Central memory CD4-positive, alpha-beta T cell (primary cell): ENCODE measurements at places on chromosomes 12 and 14.

- DNase-seq, result no peak
Measured at GRCh38 chr14:23665302-23666016, 29.3 kb downstream of the DHRS2 start.

GRCh38 chr12:202081-202731 lies 11.8 kb downstream of the SLC6A12 start:
- no peak for DNase-seq

GRCh38 chr12:106046301-106046846 lies 92.4 kb downstream of the NUAK1 start:
- DNase-seq, result no peak

DNA sequence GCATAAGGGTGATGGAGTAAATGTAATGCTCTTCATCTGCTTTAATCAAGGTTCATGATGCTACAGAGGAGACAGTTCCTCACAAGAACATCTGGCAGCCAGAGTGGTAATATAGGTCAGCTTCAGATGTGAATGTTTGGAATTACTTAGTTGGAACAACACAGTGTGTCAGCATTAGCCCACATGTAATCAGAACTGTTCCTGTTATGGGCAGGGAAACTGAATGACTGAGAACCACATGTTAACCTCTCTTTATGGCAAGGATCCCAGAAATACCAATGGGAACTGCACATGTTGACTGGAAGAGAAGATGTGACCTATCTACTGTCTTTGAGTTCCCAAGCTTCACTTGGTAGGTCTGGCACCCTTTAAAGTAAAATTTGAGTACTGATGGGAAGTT lies 390.1 kb upstream of the PDE3A start:
- DNase-seq, result no peak

DNA sequence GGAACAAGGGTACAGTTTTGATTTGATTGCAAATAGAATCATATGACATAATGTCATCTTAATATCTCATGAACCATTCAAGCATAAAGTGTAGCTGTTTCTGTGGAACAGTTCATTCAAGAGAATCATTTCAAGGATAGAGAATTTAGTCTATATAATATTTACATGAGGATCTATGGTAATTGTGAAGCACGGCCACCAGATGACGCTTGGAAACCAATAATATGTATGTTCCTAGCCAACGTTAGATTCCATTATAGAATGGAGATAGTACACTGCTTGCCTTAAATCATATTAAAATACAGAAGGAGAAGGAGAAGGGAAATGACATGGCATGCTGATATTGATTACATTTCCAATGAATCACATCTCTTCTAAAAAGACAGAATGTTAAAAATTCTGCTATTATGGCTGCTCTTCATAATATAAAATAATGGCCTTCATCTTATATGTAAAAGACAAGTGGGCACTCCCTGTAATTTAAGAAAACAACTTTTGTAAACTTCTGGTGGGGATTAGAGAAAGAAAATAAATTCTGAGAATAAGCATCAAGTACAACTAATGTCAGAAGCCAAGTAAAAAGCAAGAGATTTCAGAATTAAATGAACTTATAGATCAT lies 351.0 kb downstream of the NAV3 start:
- no peak for DNase-seq

- no peak for DNase-seq
Measured at GRCh38 chr12:95216711-95217376, 423 bp downstream of the FGD6 start.

DNA sequence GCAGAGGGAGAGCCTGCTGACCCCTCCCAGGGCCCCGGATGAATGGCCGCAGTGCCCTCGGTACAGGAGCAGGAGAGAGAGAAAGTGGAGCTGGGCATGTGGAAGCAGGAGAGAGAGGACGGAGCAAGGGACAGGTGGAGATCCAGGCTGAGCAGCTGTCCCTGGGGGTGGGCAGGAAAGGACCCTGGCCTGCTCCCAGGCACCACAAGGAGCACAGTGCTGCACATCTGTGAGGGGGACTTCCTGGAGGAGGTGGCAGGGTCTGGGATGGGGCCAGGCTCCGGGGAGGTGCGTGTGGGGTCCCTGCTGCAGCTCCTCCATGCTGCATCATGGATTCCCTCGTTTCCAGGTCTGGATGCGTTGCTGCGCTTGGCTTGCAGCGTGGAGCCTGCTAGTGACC lies 13.0 kb upstream of the DLK1 start:
- DNase-seq, result no peak

- DNase-seq, result no peak
Measured at GRCh38 chr14:28661171-28661772, 105.3 kb upstream of the FOXG1 start.

DNA sequence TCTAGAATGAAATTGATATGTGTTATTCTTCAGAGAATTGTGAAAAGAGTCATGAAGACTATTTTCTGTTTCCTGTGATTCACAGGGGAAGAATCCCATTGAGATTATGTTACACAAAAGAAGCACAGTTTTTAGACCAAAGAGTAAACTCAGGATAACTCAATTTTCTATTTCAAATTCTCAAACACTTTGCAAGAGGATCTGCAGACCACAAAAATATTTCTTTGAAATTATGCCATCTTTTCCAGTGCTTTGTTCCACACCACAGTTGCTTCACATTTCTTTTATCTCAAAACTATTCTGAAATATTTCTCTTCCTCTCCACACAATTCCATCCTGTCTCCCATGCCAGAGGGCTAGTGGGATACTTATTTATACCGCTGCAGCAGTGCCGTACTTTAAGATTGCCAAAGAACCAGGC lies 188.9 kb upstream of the FOXG1 start:
- DNase-seq, result no peak

- DNase-seq, result no peak
Measured at GRCh38 chr14:96272777-96273473, 16.9 kb downstream of the BDKRB1 start.

DNA sequence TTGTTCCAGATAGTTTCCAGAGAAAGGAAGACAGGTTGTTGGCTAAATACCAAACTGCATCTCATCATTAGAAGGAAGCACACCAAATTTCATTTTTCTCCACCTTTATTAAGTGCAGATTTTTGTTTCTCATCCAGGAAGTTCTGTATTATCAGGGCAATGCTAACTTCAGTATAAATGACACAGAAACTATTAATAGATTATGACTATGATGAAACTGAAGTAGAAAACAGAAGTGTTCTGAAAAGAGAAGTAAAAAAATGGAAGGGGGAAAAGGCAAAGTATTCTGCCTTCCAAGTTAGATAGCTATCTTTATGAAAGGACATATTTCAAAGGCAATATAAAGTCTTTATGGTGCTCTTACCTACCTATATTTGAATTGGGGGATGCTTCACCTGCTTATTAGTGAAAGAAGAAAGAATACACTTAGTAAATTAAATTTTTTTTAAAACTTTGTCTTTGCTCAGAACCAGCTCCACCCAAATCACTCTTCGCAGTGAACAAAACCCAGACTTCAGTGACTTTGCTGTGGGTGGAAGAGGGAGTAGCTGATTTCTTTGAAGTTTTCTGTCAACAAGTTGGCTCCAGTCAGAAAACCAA lies 223.9 kb downstream of the PTPRO start:
- DNase-seq, result peak; percentile 74

- DNase-seq, result no peak
Measured at GRCh38 chr12:4607056-4607455, 41.8 kb downstream of the AKAP3 start.

- DNase-seq, result peak; percentile 37
Measured at GRCh38 chr14:102088012-102088792, 1.4 kb upstream of the HSP90AA1 start.

GRCh38 chr14:30748343-30748742 lies 126.0 kb upstream of the COCH start:
- DNase-seq, result no peak

GRCh38 chr12:65598688-65599087 lies 225.6 kb upstream of the HMGA2 start:
- DNase-seq, result no peak

GRCh38 chr12:62317017-62317416 lies 56.8 kb downstream of the USP15 start:
- DNase-seq, result no peak

GRCh38 chr14:67428501-67429031 lies 16.6 kb upstream of the PLEK2 start:
- DNase-seq, result no peak

DNA sequence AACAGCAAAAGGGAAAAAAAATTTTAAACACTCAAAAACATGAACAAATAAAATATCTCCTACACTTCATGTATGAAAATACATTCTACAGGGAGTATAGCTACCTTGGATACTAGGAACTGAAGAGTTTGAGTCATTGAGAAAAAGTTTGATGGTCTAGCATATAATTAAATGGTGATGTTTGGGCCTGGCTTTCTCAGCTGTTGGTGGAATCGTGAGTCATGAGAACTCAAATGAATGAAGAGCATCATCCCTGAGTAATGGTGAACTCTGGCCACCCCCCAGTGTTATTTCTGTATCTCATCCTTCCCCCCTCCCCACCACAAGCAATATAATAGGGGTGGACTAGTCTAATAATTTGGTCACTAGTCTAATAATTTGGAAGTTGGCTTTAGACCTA lies 6.7 kb upstream of the SLC6A15 start:
- no peak for DNase-seq

DNA sequence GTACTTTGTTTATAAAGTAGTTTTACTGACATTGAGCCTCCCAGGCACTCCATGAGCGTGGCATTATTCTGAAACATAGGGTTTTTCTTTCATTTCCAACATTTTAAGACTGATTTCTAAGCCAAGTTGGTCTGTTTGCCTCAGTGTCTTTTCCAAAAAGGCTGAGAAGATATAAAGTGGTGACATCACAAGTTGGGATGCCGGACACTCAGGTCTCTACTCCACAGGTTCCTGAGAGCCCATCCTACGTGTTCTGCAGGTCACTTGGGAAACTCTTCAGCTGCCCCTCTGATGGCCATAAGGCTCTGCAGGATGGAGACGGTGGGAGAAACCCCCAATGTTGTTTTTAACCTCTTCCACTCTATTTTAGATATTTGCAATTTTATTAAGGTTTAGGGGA lies 6.0 kb downstream of the RFX4 start:
- no peak for DNase-seq

DNA sequence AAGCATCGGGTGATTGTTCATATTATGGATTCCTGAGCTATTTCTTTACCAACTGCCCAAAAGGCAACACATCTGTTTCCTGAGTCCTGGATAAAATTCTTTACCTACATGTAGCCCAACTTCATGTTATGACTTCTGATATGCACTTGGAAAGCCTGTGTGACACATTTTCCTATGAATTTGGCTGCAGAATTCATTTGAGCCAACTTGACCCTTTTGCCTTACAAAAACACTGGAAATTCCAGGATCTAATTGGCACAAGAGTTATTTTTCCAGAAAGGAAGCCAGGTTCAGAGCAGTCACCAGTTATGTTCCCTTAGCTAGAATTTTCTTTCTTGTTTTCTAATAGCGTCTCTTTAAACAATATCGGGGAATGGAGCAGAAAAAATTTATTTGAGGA lies 202.5 kb upstream of the LRIG3 start:
- no peak for DNase-seq

- no peak for DNase-seq
Measured at GRCh38 chr12:29698756-29699155, 85.0 kb downstream of the TMTC1 start.

DNA sequence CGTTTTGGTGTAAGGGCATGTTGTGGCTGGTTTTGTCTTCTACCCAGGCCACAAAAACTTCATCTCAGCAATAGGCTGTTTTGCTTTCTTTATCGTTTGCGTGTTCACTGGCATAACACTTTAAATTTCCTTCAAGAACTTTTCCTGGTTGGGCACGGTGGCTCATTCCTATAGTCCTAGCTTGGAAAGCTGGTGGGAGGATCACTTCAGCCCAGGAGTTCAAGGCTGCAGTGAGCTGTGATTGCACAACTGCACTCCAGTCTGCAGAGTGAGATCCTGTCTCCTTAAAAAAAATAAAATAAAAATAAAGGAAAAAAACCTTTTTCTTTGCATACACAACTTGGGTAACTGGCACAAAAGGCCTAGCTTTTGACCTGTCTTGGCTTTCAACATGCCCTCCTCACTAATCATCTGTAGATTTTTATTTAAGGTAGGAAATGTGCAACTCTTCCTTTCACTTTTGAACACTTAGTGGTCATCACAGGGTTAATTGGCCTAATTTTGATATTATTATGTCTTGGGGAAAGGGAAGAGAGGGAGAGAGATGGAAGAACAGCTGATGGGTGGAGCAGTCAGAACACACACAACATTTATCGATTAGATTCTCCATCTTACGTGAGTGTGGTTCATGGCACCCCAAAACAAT lies 78.9 kb upstream of the PSMA6 start:
- no peak for DNase-seq

DNA sequence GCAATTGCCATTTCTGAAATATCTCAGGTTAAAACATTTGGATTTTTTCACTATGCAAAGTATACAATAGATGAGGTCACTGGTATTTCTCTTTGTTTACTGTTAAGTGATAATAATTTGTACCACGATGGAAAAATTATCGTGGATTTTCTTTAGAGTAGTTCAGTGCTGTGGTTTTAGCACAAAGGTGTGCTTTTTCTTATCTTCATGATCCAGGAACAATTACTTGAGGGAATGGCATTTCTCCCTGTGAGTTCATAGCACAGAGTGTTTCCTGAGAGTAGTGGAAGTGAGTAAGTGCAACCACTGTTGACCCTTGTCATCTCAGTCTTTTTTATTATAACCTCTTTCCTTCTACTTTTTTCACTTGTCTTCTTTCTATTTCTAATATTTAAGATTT lies 86.8 kb downstream of the FGD4 start:
- DNase-seq, result no peak

DNA sequence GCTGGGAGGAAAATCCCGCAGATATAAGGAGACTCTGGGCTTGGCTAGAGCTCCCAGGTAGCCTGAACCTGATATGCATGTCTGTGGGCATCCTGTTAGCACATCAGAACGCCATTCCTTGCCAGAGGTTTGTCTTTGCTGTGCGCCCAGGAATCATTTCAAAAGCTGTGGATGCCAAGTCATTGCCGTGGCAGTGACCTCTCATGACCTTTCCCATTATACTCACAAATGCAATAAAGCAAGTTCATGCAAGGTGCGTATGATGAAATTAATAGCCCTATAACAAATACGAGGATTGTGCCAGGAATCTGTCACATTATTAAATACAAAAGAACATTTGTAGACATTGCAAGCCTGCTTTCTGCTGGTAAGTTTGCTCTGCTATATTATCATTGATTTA lies 229.1 kb upstream of the PELI2 start:
- DNase-seq, result no peak

- DNase-seq, result peak; percentile 54
Measured at GRCh38 chr12:101838628-101839323, 8.0 kb upstream of the GNPTAB start.

- DNase-seq, result no peak
Measured at GRCh38 chr12:51192284-51192671, 19.3 kb upstream of the TFCP2 start.
